ENCODE measurements at places on chromosomes 2 and 18.

GRCh38 chr18:77037567-77037966 lies 95.0 kb downstream of the MBP start:
- no peak for DNase-seq

- DNase-seq = no peak
Observed at GRCh38 chr2:202307690-202308089, 42.1 kb downstream of the NOP58 start.

DNA sequence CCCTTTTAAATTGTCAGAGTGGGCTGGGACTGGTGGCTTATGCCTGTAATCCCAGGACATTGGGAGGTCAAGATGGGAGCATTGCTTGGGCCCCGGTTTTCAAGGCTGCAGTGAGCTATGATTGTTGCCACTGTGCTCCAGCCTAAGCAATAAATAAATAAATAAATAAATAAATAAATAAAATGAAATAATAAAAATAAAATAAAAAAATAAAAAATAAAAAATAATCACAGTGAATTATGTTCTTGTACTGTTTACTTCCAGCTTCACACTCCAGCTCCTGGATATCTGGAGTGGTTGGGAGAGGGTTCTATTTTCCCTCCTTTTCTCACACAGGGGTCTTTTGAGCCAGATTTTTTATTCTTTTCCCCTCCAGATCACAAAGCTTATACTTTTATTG lies 26.2 kb upstream of the PNPT1 start:
- no peak for DNase-seq

DNA sequence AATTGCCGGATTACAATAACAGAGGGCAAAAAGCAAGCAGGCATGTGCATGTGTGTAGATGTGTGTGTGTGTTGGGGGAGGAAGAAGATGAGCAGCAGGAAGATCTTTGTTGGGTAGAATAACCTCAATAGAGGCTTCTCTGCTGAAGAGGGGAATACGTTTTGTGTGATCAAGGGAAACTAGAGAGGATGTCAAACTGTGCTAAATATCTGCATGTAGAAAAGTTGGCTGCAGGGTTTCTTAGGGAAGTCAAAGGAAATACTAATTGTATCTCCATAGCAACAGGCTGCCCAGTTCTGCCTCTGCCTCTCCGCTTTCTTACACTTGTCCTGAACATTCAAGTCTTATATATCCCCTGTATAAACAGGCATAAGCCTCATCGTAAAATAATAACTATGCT lies 190.1 kb upstream of the RND3 start:
- DNase-seq = no peak

- DNase-seq = no peak
Observed at GRCh38 chr2:233983445-233983844, 66.3 kb downstream of the TRPM8 start.

DNA sequence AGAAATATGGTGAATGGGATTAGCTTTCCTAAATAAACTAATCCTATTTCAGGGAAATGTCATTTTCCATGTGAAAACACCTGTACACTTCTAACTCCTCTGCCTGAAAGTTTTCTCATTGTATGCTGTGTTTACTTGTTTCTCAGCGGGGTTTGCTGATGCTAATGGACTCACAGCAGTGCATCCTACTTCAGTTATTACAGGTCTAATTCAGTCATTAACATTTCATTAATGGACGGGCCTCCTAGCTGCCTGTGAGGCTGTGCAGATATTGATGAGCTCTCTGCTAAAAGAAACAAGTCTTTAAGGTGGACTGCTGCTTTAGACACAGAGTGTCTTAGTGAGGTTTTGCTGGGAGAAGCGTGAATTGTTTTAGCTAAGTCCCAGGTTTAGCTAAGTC lies 1342.0 kb upstream of the ZEB2 start:
- DNase-seq = no peak

DNA sequence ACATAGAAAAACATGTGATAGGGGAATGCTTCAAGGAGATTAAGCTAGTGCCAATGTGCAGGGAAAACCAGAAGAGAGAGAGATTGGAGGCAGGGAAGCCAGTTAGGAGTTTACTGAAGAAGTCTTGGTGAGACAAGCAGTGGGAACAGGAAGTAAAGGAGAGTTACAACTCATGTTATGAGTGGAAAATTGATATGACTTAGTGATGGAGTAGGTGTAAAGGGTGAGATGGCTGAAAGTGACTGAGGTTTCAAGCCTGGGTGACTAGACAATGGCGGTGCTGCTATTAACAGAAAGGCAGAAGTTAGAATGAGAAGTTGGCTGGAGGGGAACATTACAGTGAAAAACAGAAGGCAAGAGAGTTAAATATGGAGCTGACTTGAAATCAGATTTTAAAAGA lies 16.5 kb downstream of the DOK1 start:
- no peak for DNase-seq

Data from activated T-cell treated with anti-CD3 and anti-CD28 coated beads for 24 hours (primary cell).